ENCODE measurements at places on chromosomes 5 and 9. TPM values are rescaled to one million over a fixed set of nuclear protein-coding genes. Genes with fewer than 3 reads are reported as not detected.

Gene LCN9
- total RNA-seq, result not detected

Gene FOXD4L5
- 0.07 TPM for total RNA-seq

Gene ZSWIM6
- 5.7 TPM for total RNA-seq

DNA sequence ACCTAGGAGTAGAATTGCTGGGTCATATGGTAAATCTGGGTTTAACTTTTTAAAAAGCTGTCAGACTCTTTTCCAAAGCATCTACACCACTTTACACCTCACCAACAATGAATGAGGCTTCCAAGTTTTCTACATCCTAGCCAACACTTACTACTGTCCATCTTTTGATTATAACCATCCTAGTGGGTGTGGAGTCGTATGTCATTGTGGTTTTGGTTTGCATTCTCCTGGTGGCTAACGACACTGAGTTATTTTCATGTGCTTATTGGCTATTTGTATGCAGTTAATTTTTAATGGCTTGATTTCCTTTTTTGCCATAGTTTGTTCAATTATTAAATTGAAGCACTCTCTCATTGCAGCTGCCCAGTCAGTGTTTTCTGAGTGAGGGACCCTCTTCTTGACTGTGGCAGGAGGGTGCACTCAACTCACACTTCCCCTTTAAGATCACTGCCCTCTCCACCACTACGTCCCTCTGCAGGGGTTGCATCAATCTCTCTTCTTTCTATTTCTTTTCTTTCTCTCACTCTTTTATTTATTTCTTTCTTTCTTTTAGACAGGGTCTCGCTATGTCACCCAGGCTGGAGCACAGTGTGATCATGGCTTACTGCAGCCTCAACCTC is 182.3 kb downstream of the C9orf152 start:
- no peak for DNase-seq

DNA sequence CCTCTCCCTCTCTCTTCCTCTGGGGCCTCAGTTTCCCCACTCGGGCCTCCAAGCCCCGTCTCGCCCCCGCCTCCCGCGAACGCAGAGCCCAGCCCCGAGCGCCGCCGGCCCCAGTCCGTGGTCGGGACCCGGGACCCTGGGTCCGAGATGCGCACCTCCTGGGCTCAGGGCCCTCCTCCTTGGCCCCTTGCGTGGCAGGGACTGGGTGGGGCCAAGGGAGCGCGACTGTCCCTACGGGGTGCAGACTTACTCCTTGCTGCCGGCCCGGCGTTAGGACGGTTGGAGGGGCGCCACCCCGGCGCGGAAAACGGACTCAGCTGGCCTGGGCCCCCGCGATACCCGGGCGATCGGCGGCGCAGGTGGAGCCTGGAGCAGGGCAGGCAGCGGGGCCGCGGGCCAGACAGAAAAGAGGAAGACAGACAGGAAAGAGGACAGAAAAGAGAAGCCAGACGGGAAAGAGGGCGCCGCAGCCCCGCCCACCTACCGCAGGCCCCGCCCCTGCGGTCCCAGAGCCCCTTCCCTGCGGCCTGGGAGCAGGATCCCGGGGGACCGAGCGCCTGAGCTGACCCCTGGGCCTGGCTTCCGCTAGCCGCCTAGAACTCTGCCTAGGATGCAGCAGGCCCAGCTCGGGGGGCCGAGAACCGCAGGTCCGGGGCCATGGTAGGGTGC is at the start of gene GBGT1:
GBGT1 (minus strand) TSS at position 411 of the 669 bp plus-strand sequence. CDS start 1,502 bp downstream, outside the sequence.
- DNase-seq, result peak; percentile 48

GRCh38 chr9:90219548-90220118 is 423.0 kb downstream of the DIRAS2 start:
- DNase-seq, result peak; percentile 63

DNA sequence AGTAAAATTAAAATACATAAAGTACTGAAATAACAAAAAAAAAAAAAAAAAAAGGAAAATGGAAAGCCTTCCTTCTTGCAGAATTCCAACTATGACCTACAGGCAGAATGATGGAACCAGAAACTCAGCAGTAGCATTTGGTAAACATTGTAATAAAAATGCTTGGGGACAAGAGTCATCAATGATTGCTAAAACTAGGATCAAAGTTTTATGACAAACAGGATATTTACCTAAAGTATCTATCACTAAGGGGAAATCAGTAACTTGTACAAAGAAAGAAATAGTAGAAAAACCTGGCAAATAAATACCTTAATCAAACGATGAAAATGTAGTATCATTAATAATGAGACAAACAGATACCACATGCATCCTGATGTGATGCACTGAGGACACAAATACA is 17.5 kb downstream of the ERMP1 start:
- no peak for DNase-seq

- DNase-seq, result no peak
Observed at GRCh38 chr5:42483472-42484154, 60.4 kb downstream of the GHR start.

- no peak for DNase-seq
Observed at GRCh38 chr9:12666813-12667212, 26.4 kb upstream of the TYRP1 start.

DNA sequence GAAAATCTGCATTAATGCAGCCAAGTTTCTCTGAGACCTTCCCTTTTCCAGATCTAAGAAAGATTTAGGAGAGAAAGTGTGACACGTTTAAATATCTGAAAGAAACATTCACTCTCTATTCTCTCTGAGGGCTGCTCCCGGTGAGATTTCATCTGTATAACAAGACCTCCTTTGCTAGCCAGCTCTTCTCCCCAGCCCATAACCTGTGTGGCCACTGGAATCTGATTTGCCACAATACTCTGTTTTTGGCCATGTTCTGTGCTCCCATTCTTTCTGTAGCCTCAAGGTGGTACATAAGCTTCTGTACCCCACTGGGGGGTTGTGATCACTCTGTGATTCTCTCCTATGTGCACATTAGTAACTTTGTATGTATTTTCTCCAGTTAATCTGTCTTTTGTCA is 291.0 kb upstream of the SEMA6A start:
- no peak for DNase-seq

- DNase-seq, result no peak
Observed at GRCh38 chr9:99438596-99438995, 216.5 kb downstream of the SEC61B start.

GRCh38 chr5:15676591-15676990 is 176.6 kb downstream of the FBXL7 start:
- DNase-seq, result no peak

GRCh38 chr5:74226716-74227485 is 413.6 kb downstream of the ENC1 start:
- no peak for DNase-seq

DNA sequence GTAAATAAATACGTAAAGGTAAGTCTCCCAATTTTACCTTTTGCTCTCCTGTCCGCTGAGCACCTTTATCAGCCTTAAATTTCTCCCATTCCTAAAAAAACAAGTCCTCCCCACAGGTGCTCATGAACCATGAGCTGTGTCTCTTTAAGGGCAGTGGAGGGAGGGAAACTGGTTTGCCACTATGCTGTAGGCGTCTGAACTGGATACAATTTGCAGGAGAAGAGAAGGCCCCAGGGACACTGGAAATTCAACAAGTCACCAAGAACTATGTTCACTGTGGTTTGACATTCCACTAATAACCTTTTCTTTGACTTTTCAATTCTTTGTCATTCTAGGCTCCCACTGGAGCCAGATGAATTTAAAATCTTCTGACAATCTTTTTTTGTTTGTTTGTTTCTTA is 72.2 kb downstream of the LHFPL2 start:
- no peak for DNase-seq

All from activated CD4-positive, alpha-beta T cell treated with anti-CD3 and anti-CD28 coated beads for 36 hours (primary cell).